ENCODE measurements at places on chromosomes 1 and 21.

- peak; percentile 11 for DNase-seq
Observed at GRCh38 chr21:43312751-43313169, 114.2 kb downstream of the SIK1 start.

- no peak for DNase-seq
Observed at GRCh38 chr1:32818804-32819541, 1.5 kb downstream of the S100PBP start.

DNA sequence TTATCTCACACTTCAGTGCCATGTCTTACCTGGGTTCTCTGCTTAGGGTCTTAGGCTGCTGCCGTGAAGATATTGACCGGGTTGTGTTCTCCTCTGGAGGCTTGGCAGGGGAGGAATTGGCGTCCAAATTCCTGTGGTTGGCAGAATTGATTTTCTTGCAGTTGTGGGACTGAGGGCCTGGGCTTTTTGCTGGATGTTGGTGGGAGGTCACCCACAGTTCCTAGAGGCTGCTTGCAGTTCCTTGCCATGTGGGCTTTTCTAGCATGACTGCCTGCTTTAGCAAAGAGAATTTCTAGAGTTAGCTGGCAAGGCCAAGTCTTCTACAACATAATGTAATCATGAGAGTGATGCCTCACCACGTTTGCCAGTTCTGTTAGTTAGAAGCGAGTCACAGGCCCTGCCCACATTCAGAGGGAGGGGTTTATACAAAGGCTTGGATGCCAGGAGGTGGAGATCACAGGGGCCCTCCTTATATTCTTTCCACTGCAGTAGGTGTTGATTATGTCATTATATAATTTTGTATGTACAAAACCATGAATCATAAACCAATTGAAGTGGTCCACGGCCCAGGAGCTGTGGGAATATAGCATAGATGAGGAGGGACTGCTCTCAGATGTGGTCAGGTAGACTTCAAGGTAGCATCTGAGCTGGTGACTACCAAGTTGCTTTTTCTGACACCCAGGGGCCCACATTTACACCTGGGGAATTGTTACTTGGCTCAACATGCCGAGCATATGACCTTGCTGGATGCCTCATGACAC, 6.6 kb downstream of the UBL4B start:
- DNase-seq: no peak

- DNase-seq: no peak
Observed at GRCh38 chr1:220370041-220370700, 97.9 kb upstream of the RAB3GAP2 start.

DNA sequence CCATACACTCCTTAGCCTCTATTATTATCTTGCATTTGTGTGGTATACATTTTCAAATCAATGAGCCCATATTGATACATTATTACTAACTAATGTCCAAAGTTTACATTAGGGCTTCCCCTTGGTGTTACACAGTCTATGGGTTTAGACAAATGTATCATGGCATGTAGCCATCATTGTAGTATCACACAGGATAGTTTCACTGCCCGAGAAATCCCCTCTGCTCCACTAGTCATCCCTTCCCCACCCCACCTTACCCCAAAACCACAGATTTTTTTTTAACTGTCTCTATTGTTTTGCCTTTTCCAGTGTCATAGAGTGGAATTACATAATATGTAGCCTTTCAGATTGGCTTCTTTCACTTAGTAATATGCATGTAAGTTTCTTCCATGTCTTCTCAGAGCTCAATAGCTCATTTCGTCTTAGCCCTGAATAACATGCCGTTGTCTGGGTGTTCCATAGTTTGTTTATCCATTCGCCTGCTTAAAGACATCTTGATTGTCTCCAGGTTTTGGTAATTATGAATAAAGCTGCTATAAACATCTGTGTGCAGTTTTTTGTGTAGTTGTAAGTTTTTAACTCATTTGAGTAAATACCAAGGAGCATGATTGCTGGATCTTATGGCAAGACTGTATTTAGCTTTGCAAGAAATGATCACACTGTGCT, 86.4 kb upstream of the LYST start:
- DNase-seq: no peak

GRCh38 chr1:26384076-26384475, 11.5 kb upstream of the ZNF683 start:
- no peak for DNase-seq

- DNase-seq: no peak
Observed at GRCh38 chr21:34644825-34645224, 24.0 kb upstream of the CLIC6 start.

DNA sequence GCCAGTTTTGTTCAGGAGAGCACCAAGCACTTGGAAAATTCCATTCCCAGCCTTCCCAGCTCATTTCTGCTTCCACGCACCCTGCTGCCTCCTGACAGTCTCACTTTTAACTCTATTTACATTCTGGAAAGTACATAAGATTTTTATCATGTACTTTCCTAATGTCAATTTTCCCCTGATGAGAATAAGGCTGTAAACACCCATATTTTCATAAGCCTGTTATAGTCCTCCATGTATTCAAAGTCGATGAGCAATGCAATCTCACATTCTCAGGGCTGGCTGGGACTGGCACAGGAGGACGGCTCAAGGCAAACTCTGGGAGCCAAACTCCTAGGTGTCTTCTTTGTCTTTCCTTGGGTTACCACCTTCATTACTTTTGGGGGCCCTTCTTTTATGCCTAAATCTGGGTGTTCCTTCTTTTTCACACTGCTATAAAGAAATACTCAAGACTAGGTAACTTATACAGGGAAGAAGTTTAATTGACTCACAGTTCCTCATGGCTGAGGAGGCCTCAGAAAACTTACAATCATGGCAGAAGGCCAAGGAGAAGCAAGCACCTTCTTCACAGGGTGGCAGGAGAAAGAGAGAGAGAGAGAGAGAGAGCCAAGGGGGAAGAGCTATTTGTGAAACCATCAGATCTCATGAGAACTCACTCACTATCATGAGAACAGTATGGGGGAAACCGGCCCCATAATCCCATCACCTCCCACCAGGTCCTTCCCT, 94.6 kb downstream of the IGSF21 start:
- DNase-seq: no peak

- DNase-seq: no peak
Observed at GRCh38 chr21:25834381-25834780, 99.6 kb downstream of the GABPA start.

- DNase-seq: no peak
Observed at GRCh38 chr1:90781534-90781933, 64.4 kb upstream of the BARHL2 start.

- no peak for DNase-seq
Observed at GRCh38 chr21:29650523-29651022, 289.2 kb downstream of the GRIK1 start.

- DNase-seq: no peak
Observed at GRCh38 chr1:167276969-167277368, 56.3 kb downstream of the POU2F1 start.

- DNase-seq: no peak
Observed at GRCh38 chr1:64514197-64514765, 44.4 kb downstream of the CACHD1 start.

GRCh38 chr1:206569556-206569955, 42.7 kb downstream of the EIF2D start:
- no peak for DNase-seq

- no peak for DNase-seq
Observed at GRCh38 chr1:55539652-55540512, 324.7 kb upstream of the USP24 start.

DNA sequence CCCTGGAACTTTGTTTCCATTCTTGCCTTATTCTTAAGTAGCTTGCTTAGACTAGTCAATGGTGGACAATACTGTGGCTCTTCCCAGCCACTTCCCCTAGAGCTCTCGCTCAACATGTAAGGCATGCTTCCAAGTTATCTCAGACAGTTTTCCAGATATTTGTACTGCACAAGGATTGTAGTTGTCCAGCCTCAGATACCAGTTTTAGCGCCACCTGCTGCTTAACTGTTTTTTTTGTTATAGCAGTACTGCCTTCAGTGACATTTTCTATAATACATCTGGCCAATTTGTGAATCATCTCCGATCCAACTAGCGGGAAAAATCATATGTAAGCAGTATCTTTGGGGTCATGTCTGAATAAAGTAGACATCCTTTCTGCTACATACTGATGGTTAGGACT, 346.7 kb upstream of the ADGRL4 start:
- no peak for DNase-seq

GRCh38 chr1:181369416-181369815, 113.9 kb upstream of the CACNA1E start:
- no peak for DNase-seq

DNA sequence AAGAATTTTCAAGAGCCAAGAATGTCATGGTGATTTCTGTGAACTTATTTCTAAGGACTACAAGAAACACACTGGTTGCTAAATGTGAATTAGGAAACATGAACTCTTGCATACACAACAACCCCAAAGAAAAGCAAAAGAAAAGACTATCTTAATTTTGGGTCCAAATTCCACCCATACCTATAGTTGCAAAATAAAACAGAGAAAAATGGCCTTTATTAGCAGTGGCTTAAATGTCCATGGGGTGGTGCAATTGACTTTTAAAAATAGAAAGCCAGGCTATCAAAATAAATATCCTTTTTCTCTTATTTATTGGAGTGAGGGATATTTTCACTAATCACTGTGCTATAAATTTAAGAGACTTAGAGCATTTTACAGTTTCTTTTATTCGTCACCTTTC, 80.9 kb upstream of the DPYD start:
- DNase-seq: no peak

- DNase-seq: no peak
Observed at GRCh38 chr1:183733715-183734114, 71.2 kb upstream of the RGL1 start.

DNA sequence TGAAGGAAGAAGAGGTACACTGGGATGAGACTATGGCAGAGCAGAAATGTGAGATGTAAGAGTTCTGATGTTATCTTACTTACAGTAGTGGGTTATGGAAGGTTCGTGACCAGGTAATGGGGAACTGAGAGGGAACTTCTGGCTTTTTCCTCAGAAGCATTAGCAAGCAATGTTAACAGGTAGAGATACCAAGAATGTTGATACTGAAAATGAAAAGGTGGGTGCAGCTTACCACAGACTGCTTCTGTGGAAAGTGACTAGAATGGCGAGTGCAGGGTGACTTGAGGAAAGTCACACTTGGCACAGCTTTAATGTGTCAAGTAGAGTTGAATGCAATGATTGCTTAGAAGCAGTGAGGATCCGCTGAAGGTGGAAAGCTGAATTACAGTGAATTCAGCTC, 70.8 kb downstream of the PLA2G4A start:
- DNase-seq: no peak

DNA sequence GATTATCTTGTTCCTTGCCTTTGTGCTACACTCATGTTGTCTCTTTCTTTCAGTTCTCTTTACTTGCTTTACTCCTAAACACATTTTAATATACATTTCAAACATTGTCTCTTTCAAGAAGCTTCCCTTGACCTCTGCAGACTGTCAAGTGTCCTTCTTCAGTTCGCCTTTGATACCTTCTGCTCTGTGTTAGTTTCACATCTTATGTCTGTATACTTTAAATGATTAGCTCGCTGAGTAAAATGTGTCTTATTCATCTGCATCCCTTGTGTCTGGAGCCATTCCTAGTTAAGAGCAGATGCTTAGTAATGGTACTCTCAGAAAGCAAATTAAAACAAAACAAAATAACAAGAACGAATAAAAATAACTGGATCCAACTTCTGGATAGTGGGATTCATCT, 303.3 kb downstream of the S1PR1 start:
- DNase-seq: no peak

GRCh38 chr1:94416901-94417727, 1.1 kb upstream of the ABCD3 start:
- DNase-seq: no peak
